ENCODE measurements at places on chromosomes 5 and 9.

- no peak for DNase-seq
Measured at GRCh38 chr5:151052836-151053235, 28.0 kb downstream of the TNIP1 start.

- peak; percentile 67 for DNase-seq
Measured at GRCh38 chr9:131478421-131478868, 24.3 kb upstream of the POMT1 start.

- DNase-seq, result no peak
Measured at GRCh38 chr9:89839952-89840351, 235.1 kb downstream of the GADD45G start.

DNA sequence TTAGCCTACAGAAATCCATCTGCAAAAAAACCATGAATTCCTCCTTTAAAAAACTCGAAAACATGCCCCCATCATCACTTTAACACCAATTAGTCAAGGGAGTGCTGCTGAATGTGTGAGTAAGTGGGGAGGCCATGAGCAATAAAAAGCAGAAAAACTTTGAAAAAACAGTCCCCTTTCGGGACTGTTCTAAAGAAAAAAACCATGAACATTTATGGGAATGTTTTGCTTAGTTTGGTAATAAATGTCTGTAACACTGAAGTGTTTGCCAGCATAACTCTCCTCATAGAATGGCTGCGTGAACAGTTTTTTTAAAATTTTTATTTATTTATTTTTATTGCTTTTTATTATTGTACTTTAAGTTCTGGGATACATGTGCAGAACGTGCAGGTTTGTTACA is 99.4 kb upstream of the TARS1 start:
- no peak for DNase-seq

DNA sequence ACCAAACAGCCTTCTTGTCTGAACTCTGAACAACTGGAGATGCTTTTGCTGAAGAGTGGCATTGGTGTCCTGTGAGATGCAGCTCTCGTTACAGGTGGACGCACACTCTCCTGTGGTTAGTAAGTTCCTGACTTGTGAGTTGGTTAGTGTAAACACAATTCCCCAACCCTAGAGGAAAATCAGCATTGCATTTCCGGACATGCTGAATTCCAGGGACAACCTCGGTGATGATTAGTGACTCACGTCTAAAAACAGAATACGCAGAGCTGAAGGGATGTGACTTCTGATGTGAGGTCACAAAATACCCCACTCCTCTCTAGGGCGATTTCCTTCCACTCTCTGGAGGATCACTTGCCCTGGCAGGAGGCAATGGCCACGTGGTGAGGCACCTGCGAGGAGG is 5.0 kb downstream of the OR2V2 start:
- no peak for DNase-seq

DNA sequence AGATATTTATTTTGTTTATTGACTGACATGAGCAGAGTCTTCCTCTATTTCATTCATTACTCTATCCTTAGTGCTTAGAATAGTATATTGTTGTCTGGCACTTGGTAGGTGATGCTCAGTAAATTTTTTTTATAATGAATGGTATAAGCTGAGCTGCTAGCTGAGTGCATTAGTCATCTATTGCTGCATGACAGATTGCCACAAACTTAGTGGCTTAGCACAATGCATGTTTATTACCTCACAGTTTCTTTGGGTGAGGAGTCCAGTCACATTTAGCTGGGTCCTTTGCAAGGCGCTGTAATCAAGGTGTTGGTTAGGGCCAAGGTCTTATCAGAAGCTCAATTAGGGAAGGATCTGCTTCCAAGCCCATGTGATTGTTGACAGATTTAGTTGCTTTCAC is 23.1 kb downstream of the SMAD5 start:
- DNase-seq, result no peak

DNA sequence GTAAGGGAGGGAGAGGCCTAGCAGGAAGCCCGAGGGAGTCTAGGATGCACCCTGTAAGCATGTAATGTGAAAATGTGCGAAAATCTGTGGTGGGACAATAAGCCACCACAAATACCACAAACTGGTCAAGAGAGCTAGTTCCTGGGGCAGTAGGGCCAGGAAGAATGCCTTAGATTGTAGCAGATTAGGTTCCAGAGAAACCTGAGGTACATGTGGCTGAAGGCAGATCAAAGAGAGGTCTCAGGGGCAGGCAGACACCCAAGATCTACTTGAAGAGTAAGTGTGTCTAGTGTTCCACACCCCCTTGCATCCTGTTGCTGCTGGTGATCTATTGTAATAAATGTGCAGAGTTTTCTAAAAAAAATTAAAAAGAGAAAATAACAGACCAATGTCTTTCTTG is 1677.3 kb upstream of the CDH6 start:
- no peak for DNase-seq

DNA sequence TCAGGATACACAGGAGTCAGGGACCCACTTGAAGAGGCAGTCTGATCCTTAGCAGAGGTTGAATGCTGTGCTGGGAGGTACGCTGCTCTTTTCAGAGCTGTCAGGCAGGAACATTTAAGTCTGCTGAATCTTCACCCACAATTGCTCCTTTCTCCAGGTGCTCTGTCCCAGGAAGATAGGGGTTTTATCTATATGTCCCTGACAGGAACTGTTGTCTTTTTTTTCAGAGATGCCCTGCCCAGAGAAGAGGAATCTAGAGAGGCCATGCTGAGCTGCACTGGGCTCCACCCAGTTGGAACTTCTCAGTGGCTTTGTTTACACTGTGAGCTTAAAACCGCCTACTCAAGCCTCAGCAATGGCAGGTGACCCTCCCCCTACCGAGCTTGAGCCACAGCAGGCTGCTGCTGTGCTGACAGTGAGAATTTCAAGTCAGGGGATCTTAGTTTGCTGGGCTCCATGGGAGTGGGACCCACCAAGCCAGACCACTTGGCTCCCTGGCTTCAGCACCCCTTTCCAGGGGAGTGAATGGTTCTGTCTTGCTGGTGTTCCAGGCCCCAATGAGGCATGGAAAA is 169.0 kb downstream of the FBXL17 start:
- DNase-seq, result no peak

Data from HEK293T (cell line).